ENCODE measurements at places on chromosomes 12 and 14. TPM values are rescaled to one million over a fixed set of nuclear protein-coding genes. Genes with fewer than 3 reads are reported as not detected.

ETFBKMT gene
- 1.4 TPM for polyA plus RNA-seq

GRCh38 chr12:66620688-66621087 is 58.2 kb downstream of the GRIP1 start:
- H3K27ac ChIP-seq: peak overlapping the region; percentile 0
- no peaks in the 10 kb centered on the region for H3K36me3 ChIP-seq
- DNase-seq: no peak
- H3K4me1 ChIP-seq: peaks cover 52% of the 10 kb centered on the region

DNA sequence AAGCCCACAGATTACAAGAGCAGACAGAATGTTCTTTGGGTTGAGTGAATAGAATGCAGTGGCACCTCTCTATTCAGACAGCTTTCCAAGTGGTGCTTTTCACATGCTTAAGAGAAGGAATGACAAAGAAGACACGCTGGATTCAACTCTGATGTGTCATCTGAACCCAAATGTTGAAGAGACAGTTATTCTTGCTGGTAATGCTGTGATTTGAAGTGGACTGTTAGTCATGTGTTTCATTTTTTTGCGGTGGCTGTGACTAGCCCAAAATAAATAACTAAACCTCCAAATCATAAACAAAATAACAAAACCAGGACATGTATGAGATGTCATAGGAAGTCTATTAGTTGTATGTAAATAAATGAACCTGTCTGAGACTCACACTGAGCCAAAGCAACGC is 391.8 kb upstream of the PRICKLE1 start:
- no peaks in the 10 kb centered on the region for H3K27me3 ChIP-seq
- DNase-seq: no peak
- no peak overlapping the region for H3K27ac ChIP-seq
- no peaks in the 10 kb centered on the region for H3K4me1 ChIP-seq
- no peaks in the 10 kb centered on the region for H3K36me3 ChIP-seq
- H3K4me3 ChIP-seq: no peak overlapping the region

- H3K36me3 ChIP-seq: peaks cover 33% of the 10 kb centered on the region
- no peak overlapping the region for H3K4me3 ChIP-seq
- H3K27me3 ChIP-seq: peaks cover 4% of the 10 kb centered on the region
- no peak for DNase-seq
- H3K4me1 ChIP-seq: peaks cover 11% of the 10 kb centered on the region
Observed at GRCh38 chr14:101351146-101351545, 210.1 kb upstream of the DIO3 start.

DNA sequence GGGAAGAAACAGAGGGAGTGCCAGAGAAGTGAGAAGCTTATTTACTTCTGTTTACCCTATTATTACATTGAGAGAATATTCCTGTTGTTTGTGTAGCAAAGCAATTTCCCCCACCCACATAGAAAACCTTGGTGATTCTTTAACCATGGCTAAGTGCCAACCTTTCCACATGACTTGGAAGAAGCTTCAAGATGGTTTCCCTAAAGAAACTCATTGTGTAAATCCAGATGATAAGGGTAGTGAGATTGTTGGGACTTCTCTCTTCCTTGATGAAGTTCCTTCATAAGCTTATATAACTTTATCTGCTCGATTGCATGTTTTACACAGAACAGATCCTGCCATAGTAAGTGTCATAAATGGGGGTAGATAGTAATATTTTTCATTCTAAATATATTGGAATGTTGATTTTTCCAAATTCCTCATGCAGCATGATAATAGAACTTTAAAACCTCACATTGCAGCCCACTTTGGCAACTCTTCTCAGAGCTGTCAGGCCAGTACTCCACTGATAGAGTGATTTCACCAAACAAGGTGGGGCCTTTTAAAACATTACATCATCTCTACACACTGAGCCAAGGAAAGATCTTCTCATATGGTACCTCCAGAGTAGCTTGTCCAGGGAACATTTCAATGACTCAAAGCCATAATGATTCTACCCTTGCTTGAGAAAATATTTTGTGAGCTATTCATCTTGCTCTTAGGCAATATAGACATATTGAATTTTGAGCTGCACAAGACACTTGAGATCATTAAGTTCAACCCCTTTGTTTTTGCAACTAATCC is 47.8 kb upstream of the KIF21A start:
- no peaks in the 10 kb centered on the region for H3K27me3 ChIP-seq
- no peak for DNase-seq
- H3K27ac ChIP-seq: no peak overlapping the region
- no peaks in the 10 kb centered on the region for H3K36me3 ChIP-seq
- no peak overlapping the region for H3K4me3 ChIP-seq
- no peaks in the 10 kb centered on the region for H3K4me1 ChIP-seq

GRCh38 chr14:82422230-82422629 is 888.6 kb upstream of the SEL1L start:
- H3K4me1 ChIP-seq: no peaks in the 10 kb centered on the region
- no peak for DNase-seq
- H3K4me3 ChIP-seq: no peak overlapping the region
- no peaks in the 10 kb centered on the region for H3K36me3 ChIP-seq

DNA sequence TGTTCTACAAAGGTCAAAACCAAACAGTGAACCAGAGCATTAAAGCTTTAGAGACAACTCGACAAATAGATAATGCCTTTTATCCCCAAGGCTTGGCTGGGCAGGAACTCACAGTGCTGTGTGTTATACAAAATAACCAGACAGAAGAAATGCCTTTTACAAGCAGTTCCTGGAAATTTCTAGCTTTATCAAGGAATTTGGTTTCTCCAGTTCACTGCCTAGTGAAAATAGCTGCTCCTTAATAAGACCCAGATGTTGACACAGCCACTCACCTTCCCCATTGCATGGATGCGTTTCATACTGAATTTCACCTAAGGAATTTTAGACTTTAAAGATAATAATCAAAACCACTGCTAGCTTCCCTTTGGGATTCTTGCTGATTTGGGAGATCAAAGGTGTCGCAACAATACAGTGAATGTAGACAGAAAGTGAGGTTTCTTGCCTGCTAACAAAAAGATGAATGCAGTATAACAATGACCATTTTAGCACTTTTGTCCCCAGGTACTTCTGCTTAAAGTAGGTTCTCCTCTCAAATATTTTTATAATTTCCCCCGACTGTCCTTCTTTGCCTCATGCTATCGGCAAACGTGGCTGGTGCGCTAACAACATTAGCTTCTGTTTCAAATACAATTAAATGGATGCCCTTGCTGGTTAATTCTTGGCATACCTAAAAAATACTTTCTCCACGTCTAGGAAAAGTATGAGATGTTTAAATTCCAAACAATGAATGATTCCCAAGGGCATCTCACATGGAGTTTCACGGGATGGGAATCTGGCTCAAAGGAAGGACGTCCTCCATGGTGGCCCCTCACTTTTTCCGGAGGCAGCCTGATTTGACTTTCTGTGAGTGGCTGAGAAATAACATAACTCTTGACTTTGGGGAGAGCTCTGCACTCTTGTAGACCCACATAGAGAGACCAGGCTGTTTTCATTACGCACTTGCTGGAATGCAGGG is 162.4 kb downstream of the C12orf75 start:
- H3K36me3 ChIP-seq: peaks cover 4% of the 10 kb centered on the region
- no peak overlapping the region for H3K4me3 ChIP-seq
- DNase-seq: no peak
- H3K27ac ChIP-seq: no peak overlapping the region
- H3K4me1 ChIP-seq: no peaks in the 10 kb centered on the region

GRCh38 chr14:64910847-64911495 is 3.3 kb upstream of the CHURC1 start:
- peaks cover 19% of the 10 kb centered on the region for H3K4me1 ChIP-seq
- peaks cover 12% of the 10 kb centered on the region for H3K27me3 ChIP-seq
- H3K36me3 ChIP-seq: no peaks in the 10 kb centered on the region
- no peak for DNase-seq

GRCh38 chr14:99030454-99030853 is 241.5 kb downstream of the BCL11B start:
- H3K27me3 ChIP-seq: no peaks in the 10 kb centered on the region
- H3K4me1 ChIP-seq: peaks cover 7% of the 10 kb centered on the region
- DNase-seq: no peak
- no peak overlapping the region for H3K27ac ChIP-seq
- H3K36me3 ChIP-seq: no peaks in the 10 kb centered on the region

GRCh38 chr12:90015228-90015627 is 306.6 kb upstream of the ATP2B1 start:
- no peak overlapping the region for H3K4me3 ChIP-seq
- DNase-seq: no peak
- H3K27me3 ChIP-seq: no peaks in the 10 kb centered on the region

- peaks cover 92% of the 10 kb centered on the region for H3K4me1 ChIP-seq
- peak overlapping the region; percentile 54 for H3K4me3 ChIP-seq
- peaks cover 37% of the 10 kb centered on the region for H3K36me3 ChIP-seq
- DNase-seq: no peak
- H3K27me3 ChIP-seq: no peaks in the 10 kb centered on the region
Observed at GRCh38 chr12:46209170-46209569, 59.7 kb downstream of the SLC38A1 start.

- peaks cover 21% of the 10 kb centered on the region for H3K4me1 ChIP-seq
- H3K27ac ChIP-seq: no peak overlapping the region
- no peak for DNase-seq
- no peak overlapping the region for H3K4me3 ChIP-seq
Observed at GRCh38 chr12:9626291-9626690, 18.6 kb upstream of the KLRB1 start.

DNA sequence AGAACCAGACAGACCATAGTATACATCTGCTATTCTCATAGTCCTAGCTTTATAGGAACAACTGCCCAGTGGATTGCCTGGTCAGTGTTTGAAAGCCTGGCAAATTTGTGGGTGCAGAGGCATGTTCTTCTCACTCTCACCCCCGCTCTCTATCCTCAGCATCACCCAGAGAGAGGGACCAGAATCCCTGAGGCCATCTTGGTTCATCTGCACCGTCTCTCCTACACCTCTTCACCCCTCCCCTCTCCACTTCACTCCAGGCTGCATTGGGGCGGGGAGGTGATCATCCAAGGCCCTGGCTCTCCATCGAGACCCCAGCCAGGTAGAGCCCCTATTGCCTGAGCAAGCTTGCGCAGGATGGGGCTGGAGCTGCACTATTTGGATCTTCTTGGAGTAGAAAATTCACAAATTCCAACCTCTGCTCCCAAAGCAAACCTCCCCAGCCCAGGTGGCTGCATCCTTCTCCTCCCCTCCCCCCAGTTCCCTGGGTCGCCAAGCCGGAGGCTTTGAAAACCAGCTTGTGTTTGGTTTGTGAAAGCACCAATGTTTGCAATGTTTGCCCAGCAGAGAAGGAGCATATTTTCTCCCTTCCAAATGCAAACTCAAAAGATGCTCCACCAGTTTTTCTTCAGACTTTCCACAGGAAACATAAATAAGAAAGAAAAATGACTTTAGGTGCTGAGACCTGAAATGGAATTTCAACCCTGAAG is 18.6 kb upstream of the COL2A1 start:
- H3K4me1 ChIP-seq: no peaks in the 10 kb centered on the region
- peak overlapping the region; percentile 7 for H3K27ac ChIP-seq
- H3K36me3 ChIP-seq: no peaks in the 10 kb centered on the region

- no peaks in the 10 kb centered on the region for H3K4me1 ChIP-seq
- DNase-seq: no peak
- no peaks in the 10 kb centered on the region for H3K36me3 ChIP-seq
- H3K27ac ChIP-seq: no peak overlapping the region
- no peak overlapping the region for H3K4me3 ChIP-seq
Observed at GRCh38 chr12:99154216-99154982, 493.2 kb upstream of the GARIN6 start.

GRCh38 chr14:56549721-56550120 is 29.9 kb upstream of the TMEM260 start:
- no peak overlapping the region for H3K27ac ChIP-seq
- peaks cover 30% of the 10 kb centered on the region for H3K27me3 ChIP-seq
- H3K4me3 ChIP-seq: no peak overlapping the region
- no peaks in the 10 kb centered on the region for H3K36me3 ChIP-seq
- H3K4me1 ChIP-seq: no peaks in the 10 kb centered on the region
- DNase-seq: no peak

- no peaks in the 10 kb centered on the region for H3K27me3 ChIP-seq
- no peaks in the 10 kb centered on the region for H3K36me3 ChIP-seq
- peaks cover 50% of the 10 kb centered on the region for H3K4me1 ChIP-seq
- peak overlapping the region; percentile 95 for H3K27ac ChIP-seq
- no peak overlapping the region for H3K4me3 ChIP-seq
- no peak for DNase-seq
Observed at GRCh38 chr12:92926549-92926948, 2.5 kb downstream of the EEA1 start.

DNA sequence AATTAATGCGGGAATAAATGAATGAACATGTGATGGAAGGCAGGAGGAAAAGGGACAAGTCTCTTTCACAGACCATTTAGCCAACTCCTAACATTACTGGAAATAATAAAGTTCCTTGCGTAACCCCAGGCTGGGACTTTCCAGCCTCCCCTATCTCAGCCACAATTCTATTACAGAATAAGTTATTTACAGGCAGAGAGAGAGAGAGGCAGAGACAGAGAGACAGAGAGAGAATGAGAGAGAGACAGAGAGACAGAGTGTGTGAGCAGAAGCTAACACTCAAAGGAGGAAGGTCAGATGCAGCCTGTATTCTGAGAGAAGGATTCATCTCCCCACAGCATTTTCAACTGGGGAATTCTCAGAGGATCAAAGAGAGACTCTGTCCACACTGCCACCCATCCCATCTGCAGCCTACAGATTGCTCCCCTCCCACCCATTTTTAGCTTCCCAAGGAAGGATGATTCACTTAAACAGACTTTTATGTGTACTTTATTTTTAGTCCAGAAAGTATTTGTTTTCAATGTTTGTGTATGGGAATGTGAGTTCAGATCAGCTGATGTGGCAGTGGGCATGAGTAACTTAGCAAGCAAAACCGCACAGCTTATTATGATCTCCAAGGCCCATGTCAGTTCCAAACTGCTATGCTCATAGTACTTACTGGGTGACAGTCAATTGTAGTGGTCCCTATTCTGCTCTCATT is 165.7 kb downstream of the CAND1 start:
- H3K27me3 ChIP-seq: no peaks in the 10 kb centered on the region
- H3K4me3 ChIP-seq: no peak overlapping the region
- no peak for DNase-seq
- H3K4me1 ChIP-seq: peaks cover 10% of the 10 kb centered on the region
- no peak overlapping the region for H3K27ac ChIP-seq

DNA sequence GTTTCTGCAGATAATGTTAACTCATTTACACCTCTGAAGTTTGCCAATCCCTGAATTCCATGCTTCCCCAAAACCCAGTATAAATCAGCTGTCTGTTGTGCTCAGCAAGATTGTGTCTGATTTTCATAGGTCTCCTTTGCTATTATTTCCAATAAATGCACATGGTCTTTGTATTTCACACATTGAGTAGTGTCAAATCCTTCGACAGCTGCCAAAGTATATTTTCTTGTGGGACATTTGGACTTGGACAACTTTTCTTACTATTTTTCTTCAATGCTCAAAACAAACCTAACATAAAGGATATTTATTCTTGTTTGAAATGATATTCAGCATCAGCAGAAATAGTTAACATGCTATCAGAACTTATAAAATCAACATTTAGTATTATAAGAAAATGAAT is 406.1 kb upstream of the OR4E1 start:
- no peaks in the 10 kb centered on the region for H3K4me1 ChIP-seq
- H3K27ac ChIP-seq: no peak overlapping the region
- no peak for DNase-seq
- no peak overlapping the region for H3K4me3 ChIP-seq
- H3K27me3 ChIP-seq: peaks cover 59% of the 10 kb centered on the region

All from naive B cell (primary cell).